ENCODE measurements at places on chromosomes 5 and 9. TPM values are rescaled to one million over a fixed set of nuclear protein-coding genes. Genes with fewer than 3 reads are reported as not detected.

Gene ZNF658
- polyA plus RNA-seq, result 2.0 TPM

Gene ORM2
- polyA plus RNA-seq, result not detected

Gene STXBP1
- polyA plus RNA-seq, result 16.2 TPM

DNA sequence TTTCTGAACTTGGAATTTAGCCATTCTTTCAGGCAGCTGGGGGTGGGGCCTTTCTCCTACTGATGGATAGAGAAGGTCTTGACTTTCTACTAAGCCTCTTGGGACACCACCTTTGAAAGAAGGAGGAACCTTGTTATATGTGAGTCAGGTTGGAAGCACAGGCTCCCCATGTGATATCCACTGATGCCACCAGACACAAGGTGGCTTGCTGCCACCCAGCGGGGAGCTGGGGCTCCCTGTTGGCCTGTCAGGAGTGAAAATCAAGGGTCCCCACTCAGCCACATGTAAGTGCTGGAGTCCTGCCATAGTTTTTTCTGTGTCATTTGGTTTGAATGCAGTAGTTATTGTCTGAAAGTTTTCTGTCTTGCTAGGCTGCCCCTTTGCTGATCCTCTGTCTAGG lies 252.4 kb upstream of the NFIL3 start:
- DNase-seq, result no peak

GRCh38 chr5:133232911-133233310 lies 181.1 kb downstream of the HSPA4 start:
- DNase-seq, result no peak

- DNase-seq, result no peak
Measured at GRCh38 chr5:179235416-179236400, 109.6 kb downstream of the ADAMTS2 start.

- no peak for DNase-seq
Measured at GRCh38 chr9:132295181-132295580, 59.6 kb downstream of the SETX start.

DNA sequence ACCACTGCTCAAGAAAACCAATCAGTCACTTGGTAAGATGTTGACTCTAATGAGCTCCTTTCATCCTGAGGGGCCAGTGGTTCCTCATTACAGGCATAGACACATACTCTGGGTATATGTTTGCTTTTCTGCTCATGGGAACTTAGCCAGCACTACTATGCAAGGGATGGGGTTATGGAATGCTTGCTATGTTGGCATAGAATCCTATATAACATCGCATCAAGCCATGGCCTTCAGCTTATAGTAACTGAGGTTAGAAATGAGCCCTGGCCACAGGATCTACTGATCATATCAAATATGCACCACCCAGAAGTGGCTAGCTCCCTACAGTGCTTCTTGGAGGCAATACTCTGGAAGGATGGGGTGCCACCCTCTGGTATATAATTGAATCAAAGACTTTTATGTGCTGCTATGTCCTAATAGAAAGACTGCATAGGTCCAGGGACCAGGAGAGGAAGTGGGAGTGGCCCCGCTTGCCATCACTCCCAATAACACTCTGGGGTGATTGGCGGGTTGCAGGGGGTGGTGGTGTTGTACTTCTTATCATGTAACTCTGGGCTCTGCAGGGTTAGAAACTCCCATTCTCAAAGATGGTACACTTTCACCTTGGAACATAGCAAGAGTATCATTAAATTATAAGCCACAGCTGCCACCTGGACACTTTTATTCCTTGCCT lies 70.3 kb downstream of the ZNF366 start:
- no peak for DNase-seq

Measured in BJ (cell line).